Calu3 (cell line): ENCODE measurements at places on chromosomes 1 and 21. TPM values are rescaled to one million over a fixed set of nuclear protein-coding genes. Genes with fewer than 3 reads are reported as not detected.

Gene CLCA4
- not detected in 2 replicates for total RNA-seq

- no peak for DNase-seq
- no peaks in the 10 kb centered on the region for H3K4me1 ChIP-seq
- no peak overlapping the region for H3K4me3 ChIP-seq
- H3K27me3 ChIP-seq, result no peaks in the 10 kb centered on the region
Measured at GRCh38 chr1:197595304-197595904, 179.9 kb downstream of the DENND1B start.

- peak overlapping the region; percentile 92 for H3K27ac ChIP-seq
- H3K4me1 ChIP-seq, result peaks cover 33% of the 10 kb centered on the region
- H3K36me3 ChIP-seq, result peaks cover 6% of the 10 kb centered on the region
- no peaks in the 10 kb centered on the region for H3K27me3 ChIP-seq
- DNase-seq, result no peak
- H3K4me3 ChIP-seq, result peak overlapping the region; percentile 41
Measured at GRCh38 chr1:8136766-8137165, 110.7 kb upstream of the ERRFI1 start.

- peaks cover 76% of the 10 kb centered on the region for H3K27me3 ChIP-seq
- no peak overlapping the region for H3K27ac ChIP-seq
- peak; percentile 48 for DNase-seq
- no peak overlapping the region for H3K4me3 ChIP-seq
- H3K36me3 ChIP-seq, result no peaks in the 10 kb centered on the region
Measured at GRCh38 chr1:202274611-202275010, 67.1 kb downstream of the UBE2T start.

DNA sequence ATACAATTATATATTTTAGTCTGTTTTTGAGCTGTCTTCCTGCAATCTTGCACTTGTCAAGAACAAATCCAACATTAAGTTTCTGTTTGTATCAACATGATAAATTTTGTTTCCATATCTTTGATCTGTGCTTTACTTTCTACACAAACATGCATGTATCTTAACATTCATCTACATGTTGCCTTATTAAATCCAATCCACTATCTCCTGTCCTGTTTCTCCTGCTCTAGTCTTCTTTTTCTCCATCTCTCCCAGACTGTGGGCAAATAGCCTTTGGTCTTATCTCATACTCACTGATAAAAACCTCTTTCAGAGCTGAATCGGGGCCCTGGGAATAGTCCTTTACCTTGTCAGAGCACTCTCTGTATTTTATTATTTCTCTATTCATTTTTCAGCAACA, 101.3 kb downstream of the PLPPR4 start:
- H3K27ac ChIP-seq, result no peak overlapping the region
- H3K4me1 ChIP-seq, result no peaks in the 10 kb centered on the region
- H3K4me3 ChIP-seq, result no peak overlapping the region
- H3K36me3 ChIP-seq, result no peaks in the 10 kb centered on the region
- no peaks in the 10 kb centered on the region for H3K27me3 ChIP-seq
- no peak for DNase-seq

GRCh38 chr1:228313536-228314277, 92.9 kb downstream of the TRIM11 start:
- no peaks in the 10 kb centered on the region for H3K36me3 ChIP-seq
- no peak overlapping the region for H3K27ac ChIP-seq
- DNase-seq, result no peak
- H3K4me1 ChIP-seq, result no peaks in the 10 kb centered on the region
- peaks cover 6% of the 10 kb centered on the region for H3K27me3 ChIP-seq

DNA sequence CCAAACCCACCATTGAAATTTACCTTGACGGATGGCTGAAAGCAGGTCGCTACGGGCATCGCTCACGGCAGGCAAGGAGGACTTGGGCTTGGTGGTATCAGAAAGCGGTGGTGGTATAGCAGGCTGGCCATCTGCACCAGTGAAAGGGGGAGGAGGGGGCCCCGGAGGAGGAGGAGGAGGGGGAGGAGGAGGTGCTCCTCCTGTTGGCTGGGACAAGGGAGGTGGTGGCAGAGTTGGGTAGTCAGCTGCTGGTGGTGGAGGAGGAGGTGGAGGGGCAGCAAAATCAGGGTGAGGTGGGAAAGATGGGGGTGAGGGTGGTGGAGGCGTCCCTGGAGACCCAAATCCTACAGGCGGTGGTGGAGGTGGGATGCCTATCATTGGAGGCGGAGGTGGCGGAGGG, 17.2 kb downstream of the GPR3 start:
- H3K4me1 ChIP-seq, result no peaks in the 10 kb centered on the region
- peaks cover 17% of the 10 kb centered on the region for H3K36me3 ChIP-seq
- H3K4me3 ChIP-seq, result no peak overlapping the region
- no peak for DNase-seq

DNA sequence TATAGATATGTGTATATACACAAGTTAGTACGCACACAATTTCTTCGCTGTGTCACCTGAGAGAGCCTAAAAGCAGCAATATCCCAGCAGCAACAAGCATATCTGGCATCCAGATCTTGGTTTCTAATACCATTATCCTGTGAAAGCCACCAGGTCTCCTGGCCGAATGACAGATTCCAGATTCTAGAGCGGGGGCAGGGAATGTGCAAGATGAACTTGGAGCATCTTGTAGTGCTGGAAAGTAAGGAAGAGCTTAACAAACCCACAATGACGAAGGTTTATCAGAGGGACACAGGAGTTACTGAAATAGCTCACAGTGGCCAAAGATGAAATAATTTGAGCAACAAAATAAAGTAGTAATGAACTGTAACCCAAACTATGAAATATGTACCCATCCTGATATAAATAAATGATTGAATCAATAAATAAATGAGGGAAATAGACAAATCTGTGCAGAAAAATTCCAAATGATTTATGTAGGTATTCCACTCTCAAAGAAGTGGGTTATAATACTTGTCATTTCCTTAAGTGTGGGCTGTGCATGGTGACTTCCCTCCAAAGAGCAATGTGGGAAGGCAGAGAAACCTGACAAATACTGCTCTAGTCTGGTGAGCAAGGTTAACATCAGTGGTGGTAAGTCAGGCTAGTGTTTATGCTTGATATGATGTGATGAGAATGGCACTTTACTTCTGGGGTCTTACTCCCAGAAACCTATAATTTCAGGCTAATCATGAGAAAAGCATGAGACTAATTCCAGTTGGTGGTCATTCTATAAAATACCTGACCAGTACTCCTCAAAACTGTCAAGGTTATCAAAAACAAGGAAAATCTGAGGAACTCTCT, 67.9 kb downstream of the LRRC8D start:
- no peak for DNase-seq
- H3K4me1 ChIP-seq, result peaks cover 57% of the 10 kb centered on the region
- H3K27ac ChIP-seq, result no peak overlapping the region
- H3K36me3 ChIP-seq, result peaks cover 10% of the 10 kb centered on the region

GRCh38 chr1:170410401-170411166, 121.4 kb upstream of the GORAB start:
- no peaks in the 10 kb centered on the region for H3K4me1 ChIP-seq
- no peaks in the 10 kb centered on the region for H3K27me3 ChIP-seq
- no peaks in the 10 kb centered on the region for H3K36me3 ChIP-seq
- H3K27ac ChIP-seq, result no peak overlapping the region
- H3K4me3 ChIP-seq, result no peak overlapping the region

- peaks cover 12% of the 10 kb centered on the region for H3K4me1 ChIP-seq
- H3K27ac ChIP-seq, result no peak overlapping the region
- peaks cover 4% of the 10 kb centered on the region for H3K36me3 ChIP-seq
- H3K27me3 ChIP-seq, result peaks cover 88% of the 10 kb centered on the region
Measured at GRCh38 chr1:30378991-30379581, 344.3 kb downstream of the MATN1 start.

DNA sequence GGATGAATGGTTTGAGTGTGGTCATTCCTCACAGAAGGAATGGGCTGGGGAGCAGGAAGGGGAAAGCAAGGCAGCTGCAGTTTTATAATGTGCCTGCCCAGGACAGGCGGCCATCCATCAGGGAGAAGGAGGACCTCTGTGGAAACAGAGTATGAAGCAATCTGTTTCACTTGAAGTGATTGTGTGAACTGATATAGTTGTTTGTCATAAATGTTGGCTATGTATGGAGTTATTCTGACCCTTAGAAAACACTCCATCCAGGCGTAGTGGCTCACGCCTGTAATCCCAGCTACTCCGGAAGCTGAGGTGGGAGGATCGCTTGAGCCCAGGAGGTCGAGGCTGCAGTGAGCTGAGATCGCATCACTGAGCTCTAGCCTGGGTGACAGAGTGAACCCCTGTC, 46.5 kb downstream of the NENF start:
- no peaks in the 10 kb centered on the region for H3K27me3 ChIP-seq
- peaks cover 12% of the 10 kb centered on the region for H3K36me3 ChIP-seq
- no peak for DNase-seq
